ENCODE measurements at places on chromosomes 12 and 14.

DNA sequence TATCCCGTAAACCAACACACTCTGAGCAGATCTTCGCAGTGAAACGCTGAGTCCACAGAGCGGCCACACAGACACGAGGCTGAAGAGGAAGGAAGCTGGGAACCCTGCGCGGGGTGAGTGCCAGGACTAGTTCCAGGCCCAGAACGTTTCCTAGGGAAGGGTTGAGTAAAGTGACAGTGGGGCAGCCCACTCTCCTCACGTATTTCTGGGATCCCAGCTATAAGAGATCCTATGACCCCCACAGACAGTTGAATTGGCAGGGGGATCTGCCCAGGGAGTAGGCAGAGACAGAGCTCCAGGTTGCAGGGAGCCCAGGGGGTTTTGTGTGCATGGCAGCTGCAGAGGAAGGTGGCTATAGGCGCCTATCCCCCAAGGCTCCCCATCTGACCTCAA is 51.1 kb downstream of the GTF2A1 start:
- peak; percentile 18 for DNase-seq

GRCh38 chr14:68892961-68893360 is 86.1 kb downstream of the ACTN1 start:
- DNase-seq, result no peak

DNA sequence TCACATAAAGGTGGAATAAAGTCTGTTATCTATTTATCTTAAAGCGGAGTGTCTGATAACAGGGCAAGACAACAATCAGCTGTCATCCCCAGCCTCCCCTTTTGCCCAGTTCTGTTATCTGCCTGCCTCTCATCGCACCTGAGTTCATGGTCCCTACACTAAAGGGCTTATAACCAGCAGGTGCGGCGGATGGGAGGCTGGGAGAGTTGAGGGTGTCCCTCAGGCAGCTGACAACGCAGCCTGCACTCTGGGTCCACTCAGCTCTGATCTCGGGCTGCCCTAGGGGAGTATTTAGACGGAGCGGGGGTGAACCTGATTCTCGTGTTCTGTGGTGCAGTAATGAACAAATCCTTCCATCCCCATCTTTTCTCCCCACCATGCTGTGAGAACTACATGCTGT is 34.0 kb upstream of the JDP2 start:
- DNase-seq, result no peak

- DNase-seq, result no peak
These were observed 10.4 kb downstream of the APPL2 start for GRCh38 chr12:105225505-105226015.

GRCh38 chr14:101006008-101006407 is 102.5 kb upstream of the RTL1 start:
- no peak for DNase-seq

DNA sequence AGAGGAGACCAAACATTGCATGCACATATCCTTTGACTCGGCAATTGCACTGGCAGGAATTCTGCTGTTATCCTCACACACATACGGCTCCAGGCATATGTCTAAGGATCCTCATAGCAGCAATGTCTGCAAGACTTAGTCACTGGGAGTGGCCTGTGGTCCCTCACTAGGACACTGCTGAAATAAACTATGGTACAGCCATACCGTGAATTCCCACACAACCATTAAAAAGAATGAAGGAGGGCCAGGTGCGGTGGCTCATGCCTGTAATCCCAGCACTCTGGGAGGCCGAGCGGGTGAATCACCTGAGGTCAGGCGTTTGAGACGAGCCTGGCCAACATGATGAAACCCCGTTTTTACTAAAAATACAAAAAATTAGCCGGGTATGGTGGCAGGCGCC is 105.1 kb downstream of the ZFP36L1 start:
- DNase-seq, result peak; percentile 83

GRCh38 chr12:79020106-79020505 is 155.5 kb downstream of the SYT1 start:
- peak; percentile 41 for DNase-seq

DNA sequence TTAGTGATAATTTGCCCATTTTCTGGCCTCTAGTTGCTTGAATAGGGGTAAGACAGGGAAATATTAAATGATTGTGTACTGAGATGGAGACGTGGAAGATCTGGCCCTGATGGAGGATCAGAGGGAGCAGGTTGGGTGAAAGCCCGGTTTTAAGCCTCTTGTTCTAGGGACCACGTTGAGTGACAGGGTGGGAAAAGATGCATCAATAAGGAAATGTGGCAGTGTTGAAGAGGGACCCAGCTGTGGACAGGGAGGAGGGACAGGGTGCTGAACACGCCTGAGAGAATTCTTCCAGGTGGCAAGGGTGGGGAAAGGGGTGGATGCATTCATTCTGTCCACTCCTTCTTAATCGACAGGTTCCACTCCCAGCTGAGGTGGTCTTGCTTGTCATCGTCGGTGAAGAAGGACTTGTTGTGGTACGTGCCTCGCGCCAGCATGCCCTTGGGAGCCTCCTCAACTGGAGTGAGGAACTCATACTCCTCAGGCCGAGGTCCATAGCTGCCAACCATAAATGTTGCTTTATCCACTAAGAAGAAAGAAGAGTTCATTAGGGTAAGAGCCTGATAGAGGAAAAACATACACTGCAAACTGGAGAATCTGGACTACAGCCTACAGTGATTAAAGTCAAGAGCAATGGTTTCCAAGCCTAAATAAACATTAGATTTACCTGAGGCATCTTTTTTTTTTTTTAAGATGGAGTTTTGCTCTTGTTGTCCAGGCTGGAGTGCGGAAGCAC is 4.0 kb upstream of the ERP27 start:
- no peak for DNase-seq

GRCh38 chr12:62827042-62827441 is 107.9 kb downstream of the PPM1H start:
- DNase-seq, result no peak

GRCh38 chr12:95634622-95635621 is 83.6 kb upstream of the USP44 start:
- no peak for DNase-seq

- DNase-seq, result no peak
These were observed 9.6 kb upstream of the TAMALIN start for GRCh38 chr12:51997136-51997535.

DNA sequence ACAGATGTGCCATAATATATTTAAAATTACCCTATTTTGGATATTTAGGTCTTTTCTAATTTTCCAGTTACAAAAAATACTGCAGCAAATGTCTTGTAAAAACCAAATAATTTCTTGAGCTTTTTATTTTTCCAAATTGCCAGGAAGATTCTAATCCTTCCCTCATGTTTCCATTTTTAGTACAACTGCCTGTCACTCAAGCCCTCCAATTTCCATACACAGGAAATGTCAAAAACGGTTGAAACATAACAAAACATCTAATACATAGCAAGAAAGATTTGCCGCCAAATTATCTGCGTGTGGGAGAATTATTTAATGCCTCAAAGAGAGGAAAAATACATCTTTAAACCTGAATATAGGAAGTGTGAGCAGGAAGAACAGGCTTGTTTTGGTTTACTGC is 2.3 kb upstream of the FOXJ2 start:
- no peak for DNase-seq

DNA sequence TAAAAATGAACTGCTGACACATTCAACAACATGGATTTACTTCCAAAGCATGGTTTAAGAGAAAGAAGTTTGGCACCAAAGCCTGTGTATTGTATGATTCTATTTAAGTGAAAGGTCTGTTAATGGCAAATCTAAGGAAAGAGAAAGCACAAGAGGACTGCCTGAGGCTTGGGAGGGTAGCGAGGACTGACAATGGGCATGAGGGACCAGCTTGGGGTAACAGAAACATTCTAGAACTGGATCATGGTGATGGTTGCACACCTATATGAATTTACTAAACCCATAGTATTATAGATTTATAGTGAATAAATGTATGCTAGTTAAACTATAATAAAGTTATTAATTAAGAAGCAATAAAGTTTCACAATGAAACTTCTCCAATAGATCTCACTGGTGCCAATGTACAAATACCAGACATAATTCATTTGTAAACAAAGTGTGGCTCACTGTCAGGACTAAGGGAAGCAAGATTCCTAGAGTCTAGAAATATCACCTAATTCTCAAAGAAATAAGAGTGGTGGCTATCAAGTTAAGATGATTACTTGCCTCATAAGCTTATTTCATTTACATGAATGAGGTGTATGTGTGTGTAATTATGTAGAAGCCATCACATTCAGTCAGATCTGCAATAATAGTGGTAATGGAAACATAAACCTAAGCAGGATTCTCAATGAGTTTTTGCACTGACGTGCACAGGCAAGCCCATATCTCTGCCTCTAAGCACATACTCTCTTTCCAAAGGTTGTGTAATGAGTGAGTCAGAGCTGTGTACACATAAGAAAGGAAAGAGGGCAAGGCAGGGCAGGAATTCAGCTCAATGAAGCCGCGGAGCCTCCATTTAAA is 353.4 kb downstream of the KCNH5 start:
- peak; percentile 10 for DNase-seq

DNA sequence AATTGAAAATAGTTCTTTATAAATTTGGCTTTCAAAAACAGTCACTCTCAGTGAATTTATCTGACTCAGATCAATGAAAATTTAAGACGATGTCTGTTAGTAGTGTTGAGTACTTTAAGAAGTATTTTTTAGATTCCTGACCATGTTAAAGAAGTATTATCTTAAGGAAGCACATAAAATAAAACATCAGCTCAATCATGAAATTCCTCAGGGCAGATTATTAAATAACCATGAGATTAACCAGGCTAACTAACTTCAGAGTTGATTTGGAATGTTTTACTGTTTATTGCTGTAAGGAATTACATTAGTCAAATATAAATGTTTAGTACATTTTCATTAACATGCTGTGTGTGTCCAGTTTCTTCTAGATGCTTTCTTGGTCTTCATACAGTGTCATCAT is 160.2 kb downstream of the PELI2 start:
- no peak for DNase-seq

DNA sequence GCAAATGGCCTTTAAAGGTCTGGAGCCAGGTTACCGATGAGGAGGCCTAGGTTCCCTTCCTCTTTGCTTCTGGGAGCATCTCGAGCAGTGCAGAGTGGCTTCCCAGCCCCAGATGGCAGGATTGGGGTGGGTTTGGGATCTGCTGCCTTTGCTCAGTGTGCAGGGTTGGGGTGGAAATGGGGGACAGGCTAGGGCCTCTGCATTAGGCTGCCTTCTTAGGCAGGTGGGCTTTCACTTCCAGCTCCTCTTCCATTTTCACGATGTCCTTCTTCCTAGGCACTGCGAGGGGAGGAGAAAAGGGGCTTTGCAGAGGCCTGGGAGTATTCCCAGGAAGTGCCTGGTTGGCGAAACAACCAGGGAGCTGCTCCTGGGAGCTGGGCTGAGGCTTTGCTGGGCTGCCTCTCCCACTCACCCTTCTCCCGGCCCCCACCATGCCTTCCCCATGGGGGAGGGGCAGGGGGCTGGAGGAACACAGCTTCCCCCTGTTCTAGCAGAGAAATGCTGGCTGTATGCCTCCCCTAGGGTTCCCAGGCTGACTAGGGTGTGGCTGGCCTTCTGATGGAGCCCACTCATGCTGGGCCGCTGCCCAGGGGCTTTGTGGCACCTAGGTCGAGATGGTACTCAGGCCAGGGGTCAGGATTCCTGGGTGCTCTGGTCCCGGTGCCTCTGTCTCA is 2.4 kb downstream of the NR4A1 start:
- DNase-seq, result no peak

DNA sequence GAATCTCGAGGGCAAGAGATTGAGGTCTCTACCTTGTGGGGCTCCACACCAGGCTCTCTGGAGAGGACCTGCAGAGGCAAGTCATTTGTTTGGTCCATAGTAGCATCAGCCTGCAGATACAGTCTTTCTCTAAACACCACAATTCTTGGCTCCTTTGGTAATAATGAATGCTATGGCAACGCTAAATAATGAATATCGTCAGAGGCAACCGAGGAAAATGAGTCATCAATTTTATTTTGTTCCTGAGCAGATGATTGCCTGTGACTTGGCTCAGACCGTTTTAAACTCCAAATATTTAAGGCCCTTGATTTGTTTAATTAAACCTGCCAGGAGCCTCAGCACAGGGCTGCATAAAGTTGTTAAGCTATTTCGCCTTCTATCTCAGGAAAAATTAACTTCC is 924.1 kb upstream of the TMEM132C start:
- DNase-seq, result no peak

- DNase-seq, result no peak
These were observed 21.2 kb upstream of the RNASE1 start for GRCh38 chr14:20823859-20824258.

GRCh38 chr12:19749906-19750574 is 310.7 kb downstream of the AEBP2 start:
- DNase-seq, result no peak

Measured in myocyte (in vitro differentiated cells).